HAP-1 (cell line): ENCODE measurements at places on chromosomes 2 and 18.

DNA sequence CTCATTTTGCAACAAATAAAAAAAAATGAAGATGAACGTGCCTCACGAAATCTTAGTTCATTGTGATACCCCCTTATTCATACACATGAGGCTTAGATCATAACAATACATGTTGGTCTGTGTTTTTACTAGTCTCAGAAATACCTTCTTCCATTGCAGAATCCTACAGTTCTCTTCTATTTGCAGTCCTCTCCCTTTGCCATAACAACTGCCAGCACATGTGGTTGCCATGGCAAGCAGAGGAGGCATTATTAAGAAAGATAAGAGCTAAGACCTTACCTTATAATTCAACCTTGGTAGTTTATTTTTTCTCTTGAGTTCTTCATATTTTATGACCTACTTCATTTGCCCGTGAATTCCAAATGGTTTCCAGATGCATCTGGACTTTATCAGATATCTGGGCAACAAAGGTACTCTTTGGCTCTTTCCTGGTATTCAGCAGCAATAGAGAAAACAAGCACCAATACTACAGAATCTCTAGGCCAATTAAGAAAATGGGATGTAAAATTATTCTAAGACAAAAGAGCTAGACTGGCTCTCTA lies 524.0 kb downstream of the CMPK2 start:
- DNase-seq = no peak

GRCh38 chr2:218785103-218785502 lies 3.2 kb downstream of the CYP27A1 start:
- DNase-seq = no peak

GRCh38 chr18:45670281-45670962 lies 53.6 kb upstream of the SLC14A1 start:
- no peak for DNase-seq

DNA sequence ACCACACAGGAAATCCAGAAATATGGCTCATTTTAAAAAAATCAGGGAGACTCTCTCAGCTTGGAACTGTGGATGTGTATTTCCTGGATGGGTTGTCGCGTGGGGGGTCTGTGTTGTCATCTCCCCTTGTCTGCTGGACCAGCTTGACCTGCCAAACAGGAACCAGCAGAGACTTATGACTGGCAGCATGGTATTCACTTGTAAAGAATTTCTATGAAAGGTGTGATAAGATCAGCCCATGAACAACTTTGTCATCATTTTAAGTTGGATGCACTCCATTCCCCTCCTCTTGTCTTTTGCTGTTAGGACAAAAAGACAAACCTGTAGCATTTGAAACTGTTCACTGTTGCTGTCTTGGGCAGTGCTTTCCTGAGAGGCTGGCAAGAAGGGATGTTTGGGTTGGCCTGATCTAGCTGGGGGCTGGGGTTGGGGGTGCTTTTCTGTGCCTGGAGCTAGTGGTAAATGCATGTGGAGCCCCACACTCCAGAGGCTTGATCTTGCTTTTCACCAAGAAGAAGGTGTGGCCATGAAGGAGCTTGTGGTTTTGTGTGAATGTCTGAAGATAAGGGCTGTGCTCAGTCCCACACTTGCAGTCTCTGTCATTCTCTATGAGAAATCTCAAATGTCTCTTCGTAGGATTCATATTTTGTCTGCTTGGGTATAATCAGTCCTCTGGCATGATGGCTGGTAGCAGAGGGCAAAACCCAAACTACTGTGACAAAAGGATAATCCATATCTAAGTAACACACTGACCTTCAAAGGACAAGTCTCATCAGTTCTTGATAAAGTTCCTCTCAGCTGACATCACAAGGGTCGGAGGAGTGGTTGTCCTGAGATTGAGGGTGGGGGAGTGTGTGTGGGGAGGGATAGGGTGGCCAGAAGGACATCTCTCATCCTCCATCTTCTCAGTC lies 39.0 kb downstream of the RALB start:
- no peak for DNase-seq

DNA sequence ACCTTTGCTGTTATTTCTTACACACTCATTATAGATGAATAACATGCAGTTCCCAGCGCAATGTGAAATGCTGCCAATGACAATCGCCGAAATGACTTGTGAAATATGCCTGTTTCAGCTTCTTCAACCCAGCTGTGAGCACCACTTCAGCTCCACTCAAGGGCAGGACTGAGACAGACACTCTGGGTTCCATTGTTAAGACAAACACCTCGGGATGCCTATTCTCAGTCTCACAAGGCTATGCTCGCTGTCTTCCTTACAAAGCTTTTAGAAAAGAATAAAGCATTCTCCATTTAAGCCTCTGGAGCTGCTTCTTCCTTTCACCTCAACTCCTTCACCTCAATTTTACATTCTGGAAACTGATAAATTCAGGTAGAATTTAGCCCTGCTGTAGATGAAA lies 4.2 kb downstream of the CBLN2 start:
- no peak for DNase-seq
